ENCODE measurements at places on chromosomes 1 and 21.
A peak's percentile ranks its signal among the peaks of the same experiment; 100 is the strongest.

DNA sequence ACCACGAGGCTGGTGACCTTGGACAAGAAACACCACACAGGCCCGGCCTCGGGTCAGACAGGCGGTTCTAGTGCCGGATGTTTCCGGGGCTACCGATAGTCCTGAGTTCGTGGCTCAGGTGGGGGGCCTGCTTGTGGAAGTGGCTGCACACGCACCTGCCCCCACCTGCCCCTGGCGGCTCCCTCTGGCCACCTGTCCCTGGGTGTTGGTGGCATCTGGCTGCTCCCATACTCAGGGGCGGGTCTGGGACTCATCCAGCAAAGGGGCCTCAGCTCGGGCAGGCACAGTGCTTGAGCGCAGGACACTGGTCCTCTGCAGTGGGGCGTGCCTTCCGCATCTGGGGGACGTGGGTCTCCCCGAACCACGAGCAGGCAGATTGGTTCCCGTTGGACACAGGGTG lies 33.6 kb downstream of the TP73 start:
- no peak for DNase-seq

DNA sequence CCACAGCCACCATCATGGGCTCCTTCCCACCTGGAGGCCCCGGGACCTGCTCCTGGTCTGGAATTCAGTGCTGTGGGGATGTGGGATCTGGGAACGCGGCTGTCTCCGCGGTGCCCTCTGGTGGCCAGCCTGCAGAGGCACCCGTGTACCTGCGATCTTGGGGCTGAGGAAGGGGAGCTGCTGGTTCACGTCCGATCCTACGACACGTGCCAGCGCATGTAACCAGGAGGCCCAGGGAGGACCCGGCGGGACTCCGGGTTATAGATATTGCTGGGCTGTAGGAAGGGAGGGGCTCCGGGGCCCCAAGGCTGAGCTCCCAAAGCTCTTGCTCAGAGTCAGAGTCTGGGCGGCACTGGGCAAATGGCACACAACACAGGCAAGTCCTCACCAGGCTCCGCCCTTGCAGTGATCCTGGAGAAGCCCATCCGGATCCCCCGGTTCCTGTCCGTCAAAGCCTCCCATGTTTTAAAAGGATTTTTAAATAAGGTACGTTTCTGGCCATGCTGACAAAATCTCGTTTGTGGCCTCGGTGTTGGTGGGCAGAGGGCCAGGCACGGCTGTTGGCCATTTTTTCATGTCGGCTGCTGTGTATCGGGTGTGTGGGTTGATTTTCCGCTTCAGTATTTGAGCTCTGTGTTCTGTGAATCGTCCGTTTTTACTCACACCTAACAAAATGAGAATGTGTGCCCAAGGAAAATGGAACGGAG lies 20.1 kb downstream of the FAAP20 start:
- peak; percentile 63 for DNase-seq

- DNase-seq: no peak
Measured at GRCh38 chr1:24966724-24967346, 36.8 kb upstream of the RUNX3 start.

DNA sequence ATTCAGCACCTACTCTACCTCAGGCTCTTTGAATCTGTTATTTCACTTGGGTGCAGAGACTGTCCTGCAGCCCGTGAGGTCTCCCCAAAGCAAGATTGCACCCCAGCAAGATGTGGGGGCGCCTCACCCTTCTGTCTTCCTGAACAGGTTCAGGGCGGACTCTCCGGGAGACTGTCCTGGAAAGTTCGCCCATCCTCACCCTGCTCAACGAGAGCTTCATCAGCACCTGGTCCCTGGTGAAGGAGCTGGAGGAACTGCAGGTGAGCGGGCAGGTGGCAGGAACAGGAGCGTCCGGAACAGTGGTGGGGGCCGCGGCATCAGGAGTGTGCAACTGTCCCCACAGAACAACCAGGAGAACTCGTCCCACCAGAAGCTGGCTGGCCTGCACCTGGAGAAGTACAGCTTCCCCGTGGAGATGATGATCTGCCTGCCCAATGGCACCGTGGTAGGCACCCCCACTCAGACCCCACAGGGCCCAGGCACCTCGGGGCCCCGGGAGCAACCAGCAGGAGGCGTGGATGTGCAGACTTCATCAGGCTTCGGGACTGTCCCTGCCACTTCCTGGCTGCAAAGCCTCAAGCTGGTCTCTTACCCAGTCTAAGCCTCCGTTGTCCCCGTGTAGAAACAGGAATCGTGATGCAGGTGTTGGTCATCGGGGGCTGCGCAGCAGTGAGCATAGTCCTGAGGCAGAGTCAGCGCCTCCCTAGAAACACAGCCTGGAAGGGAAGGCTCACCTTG lies 5.9 kb upstream of the MTFR1L start:
- DNase-seq: no peak

- no peak for DNase-seq
Measured at GRCh38 chr21:17779496-17779895, 39.7 kb downstream of the C21orf91 start.

DNA sequence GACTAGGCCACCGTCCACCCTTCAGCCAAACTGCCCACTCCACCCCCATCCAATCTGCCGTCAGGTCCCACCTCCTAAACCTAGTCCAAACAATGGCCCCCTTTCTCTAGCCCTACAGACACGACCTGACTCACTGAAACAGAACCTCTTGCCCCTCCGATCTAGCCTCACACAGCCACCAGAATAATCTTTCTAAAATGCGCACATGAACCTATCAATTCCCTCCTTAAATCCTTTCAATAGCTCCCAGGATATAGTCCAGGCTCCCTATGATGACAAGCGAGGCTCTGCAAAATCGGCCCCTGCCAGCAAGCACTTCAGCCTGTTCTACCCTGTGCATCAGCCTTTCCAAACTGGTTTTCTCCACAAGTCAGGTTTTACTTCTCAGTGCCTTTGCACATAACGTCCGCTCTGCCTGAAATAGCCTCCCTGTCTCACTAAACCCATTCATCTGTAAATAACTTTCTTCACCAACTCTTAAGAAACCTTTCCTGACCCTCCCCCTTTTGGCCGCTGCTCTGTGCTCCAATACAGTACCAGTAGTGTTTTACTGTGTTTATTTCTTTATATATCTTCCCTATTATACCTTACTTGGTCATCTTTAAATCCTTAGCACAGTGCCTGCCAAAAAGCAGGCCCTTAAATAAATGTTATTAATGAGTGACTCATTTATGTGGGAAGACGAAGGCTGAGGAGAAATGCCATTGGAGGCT lies 9.0 kb upstream of the CDC20 start:
- no peak for DNase-seq

- no peak for DNase-seq
Measured at GRCh38 chr1:113244112-113244820, 146.0 kb upstream of the MAGI3 start.

DNA sequence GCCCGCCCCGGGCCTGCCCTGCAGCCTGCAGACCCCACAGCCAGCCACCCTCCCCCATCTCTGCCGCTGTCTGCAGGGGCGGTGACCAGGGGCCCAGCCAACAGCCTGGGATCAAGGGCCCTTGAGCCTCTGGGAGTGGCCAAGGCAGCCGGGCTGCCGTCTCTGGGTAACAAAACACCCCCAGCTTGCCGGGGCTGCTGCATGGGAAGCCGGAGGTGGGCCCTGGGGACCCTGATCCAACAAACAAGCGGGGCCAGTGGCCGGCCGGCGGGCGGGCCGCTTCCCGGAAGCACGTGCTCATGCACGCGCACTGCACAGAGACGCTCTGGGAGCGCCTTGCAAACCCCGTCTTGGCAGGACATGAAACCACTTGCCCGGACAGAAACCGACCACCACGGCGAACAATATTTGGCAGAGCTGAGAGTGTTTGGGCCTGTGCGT lies 13.2 kb downstream of the MEGF6 start:
- no peak for DNase-seq

DNA sequence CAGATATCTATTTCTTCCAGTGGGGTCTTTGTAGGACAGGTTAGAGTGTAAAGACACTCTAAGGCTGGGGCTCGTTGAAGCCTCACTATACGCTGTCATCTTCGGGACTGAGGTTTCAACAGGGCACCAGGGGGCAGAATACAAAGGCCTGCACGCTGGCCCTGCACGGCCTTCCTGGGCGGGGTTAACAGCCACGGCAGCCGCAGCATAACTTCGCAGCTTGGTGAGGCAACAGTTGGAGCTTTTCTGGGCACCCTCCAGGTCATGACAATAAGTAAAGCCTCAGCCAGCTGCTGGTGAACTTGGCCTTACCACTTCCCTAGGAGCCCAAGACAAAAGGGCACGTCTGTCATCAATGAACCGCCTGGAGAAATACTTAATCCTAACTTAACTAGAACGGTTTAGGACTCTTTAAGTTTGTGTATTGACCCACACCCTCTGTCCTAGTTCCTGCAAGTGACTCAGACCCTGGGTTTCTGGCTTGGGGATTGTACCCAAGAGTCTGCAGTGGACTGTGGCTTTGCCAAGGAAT lies 2.3 kb upstream of the RUNX1 start:
- peak; percentile 88 for DNase-seq

DNA sequence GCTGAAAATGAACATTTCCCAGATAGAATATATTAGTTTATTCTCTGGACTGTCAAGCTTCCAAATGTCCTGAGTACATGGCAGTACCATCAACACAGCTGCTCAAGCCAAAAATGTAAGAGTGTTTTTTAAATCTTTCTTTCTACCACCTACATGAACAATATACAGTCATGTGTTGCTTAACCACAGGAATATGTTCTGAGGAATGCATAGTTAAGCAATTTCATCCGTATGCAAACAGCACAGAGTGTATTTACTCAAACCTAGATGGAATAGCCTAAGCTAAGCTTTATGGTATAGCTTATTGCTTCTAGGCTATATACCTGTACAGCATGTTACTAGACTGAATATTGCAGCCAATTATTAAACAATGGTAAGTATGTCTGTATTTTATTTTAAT lies 561.9 kb upstream of the ADGRL4 start:
- DNase-seq: no peak

- DNase-seq: no peak
Measured at GRCh38 chr1:213680677-213681325, 307.0 kb upstream of the PROX1 start.

- DNase-seq: no peak
Measured at GRCh38 chr1:204834336-204834735, 36.3 kb upstream of the NFASC start.

DNA sequence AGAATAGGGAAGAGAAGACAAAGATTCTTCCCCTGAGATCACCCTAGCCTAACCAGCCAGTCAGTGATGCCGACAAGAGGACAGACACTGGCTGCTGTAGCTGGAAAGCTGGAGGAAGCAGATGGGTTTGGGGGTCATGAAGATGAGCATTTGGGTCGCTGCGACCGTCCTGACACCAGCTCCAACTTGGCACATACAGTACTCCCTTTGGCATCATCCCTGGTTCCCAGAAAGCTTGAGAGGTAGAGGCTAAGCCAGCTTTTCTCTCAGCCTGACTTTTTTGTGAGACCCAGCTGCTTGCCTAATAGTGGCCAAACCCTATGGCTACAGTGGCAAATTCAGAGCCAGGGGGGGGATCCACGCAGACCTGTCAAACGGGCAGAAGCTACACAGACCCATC lies 43.0 kb upstream of the IKBKE start:
- no peak for DNase-seq

GRCh38 chr1:222301652-222302051 lies 246.3 kb downstream of the HHIPL2 start:
- no peak for DNase-seq

DNA sequence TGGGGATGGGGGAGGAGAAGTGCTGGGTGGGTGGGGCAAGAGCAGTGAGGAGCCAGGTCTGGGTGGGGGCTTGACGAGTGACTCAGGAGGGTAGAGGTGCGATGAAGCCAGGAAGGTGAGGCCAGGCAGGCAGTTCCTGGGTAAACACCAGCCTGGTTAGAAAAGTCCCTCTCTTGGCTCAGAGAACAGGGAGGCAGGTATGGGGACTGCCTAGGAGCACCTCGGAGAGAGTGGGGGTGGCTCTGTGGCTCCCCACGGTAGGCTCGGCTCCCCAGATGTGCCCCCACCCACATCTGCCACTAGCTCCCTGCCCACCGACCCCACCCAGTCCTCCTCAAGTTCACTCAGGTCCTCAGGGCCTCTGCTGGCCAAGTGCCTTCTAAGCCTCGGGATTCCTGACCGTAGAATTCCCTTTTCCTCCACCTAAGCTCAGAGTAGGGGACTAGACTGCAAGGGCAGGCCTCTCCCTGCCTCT lies 1.2 kb downstream of the HSPG2 start:
- no peak for DNase-seq

- DNase-seq: no peak
Measured at GRCh38 chr1:6937048-6937447, 151.8 kb downstream of the CAMTA1 start.

- no peak for DNase-seq
Measured at GRCh38 chr1:98503771-98504170, 157.8 kb upstream of the SNX7 start.

GRCh38 chr1:13703558-13704490 lies 3.8 kb downstream of the PRDM2 start:
- DNase-seq: no peak

GRCh38 chr1:151458802-151459330 lies 428 bp downstream of the POGZ start:
- DNase-seq: peak; percentile 69
